Activated T-cell treated with anti-CD3 and anti-CD28 coated beads, Interleukin-2, amount 50 U/mL, for 4 hours (primary cell): ENCODE measurements at places on chromosomes 1 and 21. TPM values are rescaled to one million over a fixed set of nuclear protein-coding genes. Genes with fewer than 3 reads are reported as not detected.

GRCh38 chr1:115797486-115797885 lies 29.0 kb upstream of the CASQ2 start:
- DNase-seq = no peak

GRCh38 chr1:97508653-97509218 lies 412.1 kb downstream of the DPYD start:
- DNase-seq = no peak

GRCh38 chr1:35536556-35537162 lies 20.5 kb downstream of the KIAA0319L start:
- DNase-seq = no peak

- no peak for DNase-seq
Observed at GRCh38 chr1:23392125-23392855, 22.7 kb upstream of the ZNF436 start.

DNA sequence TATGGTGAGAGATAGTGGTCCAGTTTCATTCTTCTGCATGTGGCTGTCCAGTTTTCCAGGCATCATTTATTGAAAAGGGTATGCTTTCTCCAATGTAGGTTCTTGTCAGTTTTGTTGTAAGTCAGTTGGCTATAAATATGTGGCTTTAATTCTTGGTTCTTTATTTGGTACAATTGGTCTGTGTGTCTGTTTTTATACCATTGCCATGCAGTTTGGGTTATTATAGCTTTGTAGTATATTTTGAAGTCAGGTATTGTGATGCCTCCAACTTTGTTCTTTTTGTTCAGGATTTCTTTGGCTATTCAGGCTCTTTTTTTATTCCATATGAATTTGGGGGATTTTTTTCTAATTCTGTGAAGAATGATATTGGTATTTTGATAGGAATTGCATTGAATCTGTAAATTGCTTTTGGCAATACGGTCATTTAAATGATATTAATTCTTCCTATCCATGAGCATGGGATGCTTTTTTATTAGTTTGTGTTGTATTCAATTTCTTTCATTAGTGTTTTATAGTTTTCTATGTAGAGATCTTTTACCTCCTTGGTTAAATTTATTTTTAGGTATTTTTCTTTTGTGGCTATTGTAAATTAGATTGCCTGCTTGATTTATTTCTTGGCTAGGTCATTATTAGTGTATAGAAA lies 3.3 kb downstream of the DNAH14 start:
- no peak for DNase-seq

- no peak for DNase-seq
Observed at GRCh38 chr1:241408170-241408569, 51.2 kb upstream of the RGS7 start.

DNA sequence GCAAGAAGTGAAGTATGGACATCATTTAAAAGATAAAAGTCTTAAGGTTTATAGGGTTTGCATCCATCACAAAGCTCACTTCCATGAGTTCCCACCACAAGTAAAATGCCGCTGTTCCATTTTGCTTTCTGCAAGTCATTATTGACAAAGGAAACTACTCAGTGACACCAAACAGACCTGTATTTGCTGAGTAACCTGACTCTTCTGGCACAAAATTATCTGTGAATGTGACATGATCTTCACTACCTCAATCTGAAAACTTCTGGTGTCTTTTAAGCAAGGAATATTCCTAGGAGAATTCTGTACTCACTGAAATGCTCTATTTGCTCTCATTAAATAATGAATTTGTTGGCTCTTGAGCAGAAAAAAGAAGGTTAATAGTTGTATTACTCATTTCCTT lies 1077.4 kb upstream of the ADGRL4 start:
- no peak for DNase-seq

The RNPC3 gene
- total RNA-seq = 13.0 TPM

The OR6Y1 gene
- not detected for total RNA-seq
